Naive thymus-derived CD8-positive, alpha-beta T cell (primary cell): ENCODE measurements at places on chromosomes 12 and 14. TPM values are rescaled to one million over a fixed set of nuclear protein-coding genes. Genes with fewer than 3 reads are reported as not detected.

DNA sequence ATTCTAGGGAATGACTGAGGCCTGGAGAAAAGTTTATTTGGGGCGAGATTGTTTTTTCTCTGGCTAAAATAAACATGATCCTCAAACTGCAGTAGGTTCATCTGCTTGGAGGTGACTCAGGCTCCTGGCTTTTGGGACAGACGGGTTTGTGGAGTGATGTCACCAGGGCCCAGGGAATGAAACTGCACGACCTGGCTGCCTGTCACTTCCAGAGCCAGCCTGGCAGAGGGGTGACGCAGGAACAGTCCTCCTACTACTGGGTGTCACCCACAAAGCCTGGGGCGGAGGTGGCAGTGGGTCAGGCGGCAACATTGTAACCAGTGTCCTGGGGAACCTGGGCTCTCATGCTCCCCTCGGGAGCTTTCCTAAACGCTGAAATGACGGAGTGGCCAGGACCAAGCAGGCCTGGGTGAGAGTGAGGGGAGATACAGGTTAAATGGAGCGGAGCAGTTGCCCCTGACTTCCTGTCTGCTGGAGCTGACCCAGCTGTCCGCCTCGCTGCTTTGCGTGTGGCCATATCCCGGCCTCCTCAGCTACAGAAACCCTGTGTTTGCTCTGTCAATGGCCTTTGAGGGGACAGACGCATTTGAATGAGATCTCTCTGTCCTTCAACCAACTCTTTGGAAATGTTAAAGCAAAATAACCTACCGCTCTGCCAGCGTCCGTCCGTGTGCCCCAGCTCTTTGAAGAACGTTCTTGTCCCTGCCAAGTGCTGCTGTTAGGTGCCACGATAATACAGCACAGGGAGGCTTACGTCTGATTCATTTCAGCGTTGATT, 6.5 kb downstream of the HIP1R start:
- peaks cover 25% of the 10 kb centered on the region for H3K4me1 ChIP-seq
- H3K27ac ChIP-seq = peak overlapping the region; percentile 32
- H3K27me3 ChIP-seq = no peaks in the 10 kb centered on the region
- H3K36me3 ChIP-seq = no peaks in the 10 kb centered on the region
- no peak for DNase-seq

GRCh38 chr12:108313241-108313605, 25.9 kb downstream of the CMKLR1 start:
- H3K4me3 ChIP-seq = no peak overlapping the region
- H3K4me1 ChIP-seq = peaks cover 13% of the 10 kb centered on the region
- peaks cover 3% of the 10 kb centered on the region for H3K27me3 ChIP-seq
- H3K36me3 ChIP-seq = no peaks in the 10 kb centered on the region
- H3K27ac ChIP-seq = no peak overlapping the region

DNA sequence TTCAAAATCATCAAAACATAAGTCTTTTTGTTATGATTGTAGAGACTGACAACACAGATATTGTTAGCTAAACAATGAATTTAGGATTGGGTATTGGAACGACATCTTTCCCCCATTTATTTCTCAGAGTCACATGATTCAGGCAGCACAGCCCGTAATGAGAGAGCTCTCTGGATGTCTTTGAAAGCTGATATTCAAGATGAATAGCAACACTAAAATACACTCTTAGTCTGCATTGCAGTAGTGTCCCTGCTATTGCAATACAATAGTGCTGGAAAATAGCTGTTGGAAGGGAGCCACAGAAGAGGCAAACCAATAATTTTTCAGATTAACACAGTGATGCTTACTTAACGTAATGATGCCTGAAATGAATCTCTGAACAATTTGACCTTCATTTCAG, 9.9 kb downstream of the GTSF1 start:
- no peak overlapping the region for H3K27ac ChIP-seq
- H3K27me3 ChIP-seq = no peaks in the 10 kb centered on the region
- no peaks in the 10 kb centered on the region for H3K4me1 ChIP-seq
- no peak for DNase-seq
- H3K4me3 ChIP-seq = no peak overlapping the region
- no peaks in the 10 kb centered on the region for H3K36me3 ChIP-seq

GRCh38 chr14:65946494-65946893, 534.0 kb downstream of the FUT8 start:
- H3K4me3 ChIP-seq = no peak overlapping the region
- no peaks in the 10 kb centered on the region for H3K27me3 ChIP-seq
- no peaks in the 10 kb centered on the region for H3K36me3 ChIP-seq
- H3K4me1 ChIP-seq = peaks cover 62% of the 10 kb centered on the region

GRCh38 chr14:81268016-81268416, 47.3 kb upstream of the GTF2A1 start:
- H3K4me3 ChIP-seq = no peak overlapping the region
- DNase-seq = no peak
- H3K4me1 ChIP-seq = no peaks in the 10 kb centered on the region
- H3K36me3 ChIP-seq = no peaks in the 10 kb centered on the region

GRCh38 chr12:130955238-130955816, 1.6 kb downstream of the ADGRD1 start:
- no peak for DNase-seq
- H3K36me3 ChIP-seq = no peaks in the 10 kb centered on the region
- H3K27ac ChIP-seq = no peak overlapping the region
- peaks cover 4% of the 10 kb centered on the region for H3K4me1 ChIP-seq
- no peak overlapping the region for H3K4me3 ChIP-seq

GRCh38 chr12:79203058-79203647, 338.6 kb downstream of the SYT1 start:
- H3K27me3 ChIP-seq = no peaks in the 10 kb centered on the region
- no peak overlapping the region for H3K27ac ChIP-seq
- no peaks in the 10 kb centered on the region for H3K4me1 ChIP-seq

GRCh38 chr14:28764257-28765160, 2.1 kb upstream of the FOXG1 start:
- peaks cover 76% of the 10 kb centered on the region for H3K27me3 ChIP-seq
- DNase-seq = no peak
- H3K4me3 ChIP-seq = no peak overlapping the region
- no peak overlapping the region for H3K27ac ChIP-seq
- peaks cover 14% of the 10 kb centered on the region for H3K4me1 ChIP-seq
- H3K36me3 ChIP-seq = peaks cover 26% of the 10 kb centered on the region

DNA sequence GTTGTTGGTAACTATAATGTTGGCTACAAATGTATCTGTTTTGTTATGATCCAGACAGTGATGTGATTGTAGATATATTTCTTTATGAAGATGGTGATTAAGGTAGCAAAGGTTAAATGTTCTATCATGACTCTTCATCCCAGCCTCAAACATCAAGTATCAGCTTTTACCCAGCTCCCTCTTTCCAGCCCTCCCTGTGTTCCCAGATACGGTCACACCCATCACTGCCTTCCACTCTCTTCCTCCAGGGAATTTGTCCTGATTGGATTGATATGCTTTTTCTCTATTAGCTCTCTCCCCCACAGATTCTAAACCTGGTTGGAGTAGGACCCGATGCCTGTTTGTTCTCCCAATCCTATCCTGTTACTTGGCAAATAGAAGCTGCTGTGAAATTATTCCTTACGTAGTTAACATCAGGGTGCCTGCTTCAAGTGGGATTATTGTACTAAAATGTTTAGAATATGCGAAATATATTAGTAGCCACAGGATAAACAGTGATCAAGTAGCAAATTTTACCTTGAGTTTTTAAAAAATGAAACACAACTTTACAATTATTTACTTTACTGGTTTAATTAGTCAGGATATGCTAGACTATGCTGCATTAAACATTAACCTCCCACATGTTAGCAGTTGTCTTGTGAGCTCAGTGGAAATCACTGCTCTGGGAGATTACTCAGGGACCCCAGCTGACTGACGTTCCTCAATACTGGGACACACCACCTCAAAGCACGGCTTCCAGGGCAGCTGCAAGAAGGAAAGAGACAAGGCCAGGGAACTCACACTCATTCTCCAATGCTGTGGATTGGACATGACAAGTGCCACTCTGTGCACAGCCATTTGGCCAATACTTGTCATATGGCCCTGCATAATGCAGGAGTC, 165.3 kb downstream of the ALX1 start:
- no peaks in the 10 kb centered on the region for H3K27me3 ChIP-seq
- H3K4me1 ChIP-seq = no peaks in the 10 kb centered on the region
- no peaks in the 10 kb centered on the region for H3K36me3 ChIP-seq
- no peak for DNase-seq
- H3K4me3 ChIP-seq = no peak overlapping the region

GRCh38 chr14:33839193-33840076, 111.4 kb downstream of the EGLN3 start:
- peak; percentile 55 for DNase-seq
- H3K36me3 ChIP-seq = no peaks in the 10 kb centered on the region
- no peak overlapping the region for H3K4me3 ChIP-seq
- no peaks in the 10 kb centered on the region for H3K27me3 ChIP-seq
- H3K4me1 ChIP-seq = peaks cover 2% of the 10 kb centered on the region

DNA sequence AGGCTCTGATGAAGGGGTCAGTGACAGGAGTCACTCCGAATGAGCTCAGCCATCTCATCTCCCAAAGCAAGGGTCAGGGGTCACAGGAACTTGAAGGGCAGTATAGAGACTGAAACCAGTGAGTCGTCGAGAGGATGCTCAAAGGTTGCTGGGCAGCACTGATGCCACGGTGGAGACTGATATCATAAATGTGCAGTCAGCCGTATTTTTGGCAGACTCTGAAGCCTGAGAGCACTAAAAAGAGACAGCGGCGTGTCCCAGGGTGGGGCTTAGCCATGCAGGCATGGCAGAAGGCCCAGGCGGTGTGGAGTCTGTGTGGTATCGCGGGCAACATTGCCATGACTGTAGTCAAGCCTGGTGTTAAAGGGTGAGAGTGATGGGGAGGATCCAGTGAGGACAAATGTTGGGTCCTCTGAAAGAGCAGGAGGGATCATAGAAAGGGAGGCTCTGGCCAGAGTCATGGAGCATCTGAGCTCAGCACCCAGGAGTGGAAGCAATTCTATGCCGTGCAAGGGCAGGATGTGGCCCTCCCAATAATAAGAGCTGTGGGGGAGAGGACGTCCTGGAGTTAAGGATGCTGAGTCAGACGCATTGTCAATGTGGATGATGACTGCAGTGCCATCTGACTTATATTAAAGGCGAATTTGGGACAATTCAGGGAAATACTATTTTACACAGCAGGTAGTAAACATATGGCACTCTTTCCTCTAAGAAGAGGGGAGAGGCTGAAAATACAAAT, 241.2 kb upstream of the FKBP4 start:
- DNase-seq = no peak
- no peaks in the 10 kb centered on the region for H3K27me3 ChIP-seq

GRCh38 chr12:124771462-124772288, 92.0 kb downstream of the SCARB1 start:
- no peaks in the 10 kb centered on the region for H3K36me3 ChIP-seq
- H3K4me1 ChIP-seq = peaks cover 17% of the 10 kb centered on the region
- DNase-seq = peak; percentile 77
- H3K4me3 ChIP-seq = no peak overlapping the region

DNA sequence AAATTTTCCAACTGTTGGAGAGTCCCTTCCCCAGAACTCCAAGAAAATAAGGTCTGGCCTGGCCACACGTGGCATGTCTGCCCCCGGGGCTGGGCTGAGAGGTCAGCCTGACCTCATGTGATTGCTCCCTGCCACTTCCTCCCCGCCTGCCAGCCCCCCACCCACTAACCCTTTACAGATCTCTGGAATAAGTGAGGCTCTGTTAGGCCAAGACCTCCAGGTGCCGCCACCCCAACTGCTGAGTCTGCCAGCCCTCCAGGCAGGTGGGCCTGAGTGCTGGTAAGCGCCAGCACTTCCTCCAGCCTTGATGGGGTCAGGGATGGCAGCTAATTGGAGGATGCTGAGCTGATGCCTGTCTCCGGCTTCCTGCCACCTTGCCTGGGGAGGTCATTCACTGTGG, 658.4 kb downstream of the MED13L start:
- H3K4me3 ChIP-seq = no peak overlapping the region
- no peak for DNase-seq
- H3K27me3 ChIP-seq = peaks cover 12% of the 10 kb centered on the region
- H3K4me1 ChIP-seq = no peaks in the 10 kb centered on the region
- no peak overlapping the region for H3K27ac ChIP-seq

- H3K27me3 ChIP-seq = no peaks in the 10 kb centered on the region
- H3K4me1 ChIP-seq = peaks cover 10% of the 10 kb centered on the region
- H3K27ac ChIP-seq = peak overlapping the region; percentile 64
- no peak for DNase-seq
- H3K36me3 ChIP-seq = peaks cover 11% of the 10 kb centered on the region
These were observed 16.9 kb upstream of the SRP54 start for GRCh38 chr14:34965912-34966311.

The ING4 gene
- polyA plus RNA-seq = 99.6 TPM

The TPPP2 gene
- not detected for polyA plus RNA-seq

The GRIP1 gene
- polyA plus RNA-seq = 0.25 TPM

The MGAT4C gene
- polyA plus RNA-seq = not detected

The GDF11 gene
- polyA plus RNA-seq = 1.5 TPM

The LIN7A gene
- polyA plus RNA-seq = not detected

The DBX2 gene
- polyA plus RNA-seq = not detected

The TRIM9 gene
- 0.43 TPM for polyA plus RNA-seq

The SIX1 gene
- polyA plus RNA-seq = not detected

The LTB4R2 gene
- 1.5 TPM for polyA plus RNA-seq
